ENCODE measurements at places on chromosomes 2 and 18.

- no peak for DNase-seq
Measured at GRCh38 chr2:21024722-21025389, 19.0 kb downstream of the APOB start.

DNA sequence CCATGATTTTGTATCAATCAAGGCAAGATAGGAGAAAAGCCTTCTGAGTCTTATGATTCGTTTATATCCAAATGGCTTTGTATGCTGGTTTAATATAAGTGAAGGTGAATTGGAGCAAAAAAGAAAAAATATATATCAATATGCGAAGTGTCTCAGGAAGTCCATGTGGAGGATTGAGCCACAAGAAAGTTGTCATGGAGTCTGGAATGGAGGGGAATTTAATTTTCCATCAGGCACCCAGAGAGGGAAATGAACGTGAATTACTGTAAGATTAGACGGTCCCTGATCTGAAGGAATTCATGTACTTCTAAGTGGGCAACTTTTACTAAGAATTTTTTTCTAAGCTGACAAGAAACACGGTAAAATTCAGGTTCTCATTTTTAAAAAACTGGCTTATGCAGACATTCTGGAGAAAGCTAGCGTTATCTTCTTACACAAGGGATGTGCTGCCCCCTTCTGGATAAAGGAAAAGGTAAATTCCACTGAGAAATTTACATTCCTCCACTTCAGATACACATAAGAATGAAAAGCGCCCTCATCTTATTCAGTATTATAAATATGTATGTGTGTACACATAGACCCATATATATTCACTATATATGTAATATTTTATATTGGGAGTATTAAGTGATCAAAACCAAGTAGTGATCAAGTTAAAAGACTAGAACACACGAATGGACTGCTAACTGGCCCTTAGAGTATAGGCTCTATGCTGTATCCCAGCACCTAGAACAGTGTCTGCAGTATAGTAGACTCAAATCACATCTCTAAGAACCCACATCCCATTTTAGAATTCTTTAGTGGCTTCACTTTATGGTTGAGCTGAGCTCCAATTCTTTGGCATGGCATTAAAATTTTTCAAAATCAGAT is 289.0 kb upstream of the TFPI start:
- no peak for DNase-seq

GRCh38 chr2:48264627-48265026 is 265.3 kb upstream of the STON1 start:
- DNase-seq: no peak

DNA sequence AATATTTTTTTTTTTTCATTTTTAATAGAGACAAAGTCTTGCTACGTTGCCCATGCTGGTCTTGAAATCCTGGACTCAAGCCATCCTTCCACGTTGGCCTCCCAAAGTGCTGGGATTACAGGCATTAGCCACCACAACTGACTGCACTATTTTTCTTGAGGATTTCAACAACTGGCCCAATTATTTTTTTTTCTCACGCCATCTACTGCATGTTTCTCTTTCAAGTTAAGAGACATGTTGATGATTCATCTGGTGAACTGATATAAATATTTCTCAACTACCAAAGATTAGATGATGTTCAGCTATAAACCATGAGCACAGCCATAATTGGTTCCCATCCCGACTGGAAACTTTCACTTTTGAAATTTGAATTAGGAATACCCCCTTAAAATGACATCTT is 688.4 kb upstream of the SYT4 start:
- DNase-seq: no peak

DNA sequence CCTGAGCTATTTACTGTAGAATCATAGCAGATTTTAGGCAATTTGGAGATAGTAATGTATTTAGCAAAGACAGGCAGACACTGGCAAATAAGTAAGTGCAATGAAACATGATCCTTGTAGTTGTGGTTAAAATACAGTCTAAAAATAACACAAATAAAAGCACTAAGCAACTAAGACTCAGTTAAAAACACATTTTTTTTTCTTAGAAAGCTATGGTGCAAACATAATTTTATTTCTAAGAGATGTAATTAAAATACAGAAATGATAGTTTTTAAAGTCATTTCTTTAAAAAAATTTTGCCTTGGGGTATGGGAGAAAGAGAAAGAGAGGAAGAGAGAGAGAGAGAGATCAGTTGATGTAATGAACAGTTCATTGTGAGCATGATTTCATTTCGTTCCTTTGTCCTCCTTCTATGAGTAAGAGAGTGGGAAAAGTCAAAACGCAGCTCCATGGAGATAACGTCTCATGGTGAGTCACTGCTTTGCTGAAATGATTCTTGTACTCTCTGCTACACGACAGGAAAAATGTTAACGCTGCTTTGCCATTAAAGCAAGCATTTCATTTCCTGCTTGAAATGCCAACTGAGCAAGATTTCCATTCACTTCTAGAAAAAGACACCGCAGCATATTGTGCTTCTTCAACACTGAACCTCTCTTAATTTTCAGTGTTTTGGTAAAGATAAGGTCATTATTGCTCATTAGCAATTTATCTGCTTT is 61.3 kb upstream of the PGAP1 start:
- peak; percentile 18 for DNase-seq

DNA sequence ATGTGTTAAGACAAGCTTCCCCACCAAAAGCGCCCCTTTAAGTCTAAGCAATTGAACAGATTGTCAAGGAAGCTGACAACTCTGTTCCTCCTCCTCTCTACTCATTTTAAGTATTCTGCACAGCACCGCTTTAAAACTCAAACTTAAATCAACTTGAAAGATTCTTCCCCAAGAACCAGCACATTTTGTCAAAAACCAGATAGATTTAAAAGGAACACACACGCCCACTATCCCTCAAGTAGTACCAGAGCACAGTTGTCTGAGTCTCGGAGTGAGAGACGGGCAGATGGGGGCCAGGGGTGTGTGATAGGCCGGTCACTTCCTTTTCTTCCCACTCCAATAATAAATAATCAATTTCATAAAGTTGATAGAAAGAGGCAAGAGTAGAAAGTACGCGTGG is 67.7 kb upstream of the POU3F3 start:
- no peak for DNase-seq

- DNase-seq: no peak
Measured at GRCh38 chr2:21599417-21599816, 475.6 kb downstream of the TDRD15 start.

- no peak for DNase-seq
Measured at GRCh38 chr2:216349366-216349765, 22.9 kb downstream of the MARCHF4 start.
